Smooth muscle cell of the brain vasculature (primary cell): ENCODE measurements at places on chromosomes 16 and 17.

DNA sequence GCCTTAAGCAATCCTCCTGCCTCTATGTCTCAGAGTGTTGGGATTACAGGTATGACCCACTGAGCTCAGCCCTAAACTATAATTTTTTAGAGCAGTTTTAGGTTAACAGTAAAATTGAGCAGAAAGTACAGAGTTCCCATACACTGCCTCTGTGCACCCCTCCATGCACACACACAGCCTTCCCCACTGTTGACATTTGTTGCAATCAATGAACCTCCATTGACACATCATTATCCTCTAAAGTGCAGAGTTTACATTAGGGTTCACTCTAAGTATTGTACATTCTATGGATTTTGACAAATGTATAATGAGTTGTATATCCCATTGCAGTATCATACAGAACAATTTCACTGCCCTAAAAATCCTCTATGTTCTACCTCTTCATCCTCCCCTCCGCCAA is 35.0 kb downstream of the NGFR start:
- no peak for DNase-seq

DNA sequence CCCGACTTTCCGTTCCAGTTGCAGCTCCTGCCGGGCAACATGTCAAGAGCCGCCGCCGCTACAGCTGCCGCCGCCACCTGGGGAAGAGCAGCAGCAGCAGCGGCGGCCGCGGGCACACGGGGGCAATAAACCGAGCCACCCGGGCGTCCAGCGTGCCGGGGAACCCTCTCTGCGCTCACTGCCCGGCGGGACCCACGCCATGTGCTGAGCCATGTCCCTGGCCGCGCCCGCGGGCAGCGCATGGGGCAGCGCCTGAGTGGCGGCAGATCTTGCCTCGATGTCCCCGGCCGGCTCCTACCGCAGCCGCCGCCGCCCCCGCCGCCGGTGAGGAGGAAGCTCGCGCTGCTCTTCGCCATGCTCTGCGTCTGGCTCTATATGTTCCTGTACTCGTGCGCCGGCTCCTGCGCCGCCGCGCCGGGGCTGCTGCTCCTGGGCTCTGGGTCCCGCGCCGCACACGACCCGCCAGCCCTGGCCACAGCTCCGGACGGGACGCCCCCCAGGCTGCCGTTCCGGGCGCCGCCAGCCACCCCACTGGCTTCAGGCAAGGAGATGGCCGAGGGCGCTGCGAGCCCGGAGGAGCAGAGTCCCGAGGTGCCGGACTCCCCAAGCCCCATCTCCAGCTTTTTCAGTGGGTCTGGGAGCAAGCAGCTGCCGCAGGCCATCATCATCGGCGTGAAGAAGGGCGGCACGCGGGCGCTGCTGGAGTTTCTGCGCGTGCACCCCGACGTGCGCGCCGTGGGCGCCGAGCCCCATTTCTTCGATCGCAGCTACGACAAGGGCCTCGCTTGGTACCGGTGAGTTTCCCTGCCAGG is 604 bp downstream of the HS3ST3B1 start:
- DNase-seq = no peak

- DNase-seq = no peak
These were observed 9.7 kb upstream of the DCAF7 start for GRCh38 chr17:63540590-63540989.

DNA sequence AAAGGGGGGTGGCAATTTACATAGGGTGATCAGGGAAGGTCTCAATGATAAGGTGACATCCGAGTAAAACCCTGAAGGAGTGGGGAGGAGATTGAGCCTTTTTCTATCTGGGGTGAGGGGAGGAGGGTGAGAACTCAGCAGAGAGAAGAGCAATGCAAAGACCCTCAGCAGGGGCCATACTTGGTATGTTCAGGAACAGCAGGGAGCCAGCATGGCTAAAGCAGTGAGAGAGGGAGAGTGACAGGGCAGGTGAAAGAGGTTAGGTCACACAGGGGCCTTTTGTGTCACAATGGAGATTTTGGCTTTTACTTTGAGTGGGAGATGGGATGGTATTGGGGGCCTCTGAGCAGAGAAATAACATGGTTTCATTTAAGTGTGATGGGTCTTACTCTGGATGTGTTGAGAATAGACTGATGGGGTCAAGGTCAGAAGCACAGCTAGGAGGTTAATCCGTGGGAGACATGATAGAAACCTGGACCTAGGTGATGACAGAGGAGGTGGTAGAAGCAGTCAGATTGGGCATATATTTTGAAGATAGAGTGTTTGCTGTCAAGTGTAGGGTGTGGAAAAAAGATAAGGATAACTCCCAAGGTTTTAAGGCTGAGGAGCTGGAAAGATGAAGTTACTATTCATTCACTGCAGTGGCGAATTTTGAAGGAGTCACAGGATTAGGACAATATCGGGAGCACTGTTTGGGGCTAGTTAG is 6.2 kb downstream of the SP2 start:
- DNase-seq = no peak

DNA sequence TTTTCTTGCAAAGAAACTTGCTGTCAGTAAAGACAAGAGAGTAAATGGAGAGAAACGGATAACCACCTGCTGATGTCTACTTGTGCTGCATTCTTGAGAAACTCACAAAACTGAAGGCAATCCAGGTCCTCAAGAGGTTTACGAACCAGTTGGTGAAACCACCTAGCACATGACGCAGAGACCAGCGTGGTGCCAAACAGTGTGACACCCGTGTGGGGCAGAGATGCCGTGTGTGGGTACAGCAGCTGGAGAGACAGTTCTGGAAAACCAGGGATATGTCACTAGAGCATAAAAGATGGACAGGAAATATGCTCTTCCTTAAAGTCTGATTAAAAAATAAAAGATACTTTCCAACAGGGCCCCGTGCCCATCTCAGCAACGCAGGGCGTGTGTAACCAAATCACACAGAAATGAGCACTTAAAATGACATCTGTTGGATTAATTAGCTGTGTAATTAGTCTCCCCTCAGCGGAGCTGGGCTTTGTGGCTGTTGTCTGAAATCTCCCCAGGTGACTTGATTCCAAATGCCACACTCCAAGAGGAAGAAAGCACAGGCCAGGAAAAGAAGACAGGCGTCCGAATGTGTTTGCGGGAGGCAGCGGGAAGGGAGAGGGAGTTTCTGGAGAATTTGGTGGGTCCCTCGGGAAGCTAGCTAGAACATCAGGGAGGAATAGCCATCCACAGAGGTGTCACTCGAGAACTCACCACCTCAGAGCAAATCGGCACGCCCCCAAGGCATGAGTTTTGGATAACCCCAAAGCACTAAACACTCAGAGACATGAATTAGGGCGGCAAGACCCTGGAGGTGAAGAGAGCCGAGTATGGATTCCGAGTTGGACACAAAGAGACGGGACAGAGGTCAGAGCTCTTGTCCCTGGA is 109.8 kb downstream of the ZFHX3 start:
- DNase-seq = no peak

DNA sequence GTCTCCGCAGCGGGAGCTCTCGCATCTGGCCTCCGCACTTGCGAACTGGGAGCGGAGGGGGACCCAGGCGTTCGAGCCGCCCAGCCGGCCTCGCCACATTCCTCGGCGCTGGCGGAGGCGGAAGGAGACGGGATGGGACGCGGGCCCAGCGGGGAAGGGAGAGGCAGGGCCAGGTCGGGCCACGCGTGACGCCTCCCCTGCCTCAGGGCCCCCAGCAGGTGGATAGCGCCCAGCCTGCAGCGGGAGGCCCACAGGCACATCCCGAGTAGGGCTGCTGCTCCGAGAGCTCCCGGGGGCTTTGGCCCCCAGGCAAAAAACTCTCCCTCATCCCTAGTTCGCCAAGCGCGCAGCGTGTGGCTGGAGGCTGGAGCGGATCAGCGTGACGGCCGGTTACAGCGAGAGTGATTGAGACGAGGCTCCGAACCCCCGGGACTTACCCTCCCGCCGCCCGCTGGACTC is 800 bp downstream of the PLEKHH3 start:
- DNase-seq = no peak

GRCh38 chr17:80647746-80648145 is 103.1 kb downstream of the RPTOR start:
- no peak for DNase-seq

GRCh38 chr17:55160501-55160900 is 104.3 kb upstream of the HLF start:
- DNase-seq = no peak

DNA sequence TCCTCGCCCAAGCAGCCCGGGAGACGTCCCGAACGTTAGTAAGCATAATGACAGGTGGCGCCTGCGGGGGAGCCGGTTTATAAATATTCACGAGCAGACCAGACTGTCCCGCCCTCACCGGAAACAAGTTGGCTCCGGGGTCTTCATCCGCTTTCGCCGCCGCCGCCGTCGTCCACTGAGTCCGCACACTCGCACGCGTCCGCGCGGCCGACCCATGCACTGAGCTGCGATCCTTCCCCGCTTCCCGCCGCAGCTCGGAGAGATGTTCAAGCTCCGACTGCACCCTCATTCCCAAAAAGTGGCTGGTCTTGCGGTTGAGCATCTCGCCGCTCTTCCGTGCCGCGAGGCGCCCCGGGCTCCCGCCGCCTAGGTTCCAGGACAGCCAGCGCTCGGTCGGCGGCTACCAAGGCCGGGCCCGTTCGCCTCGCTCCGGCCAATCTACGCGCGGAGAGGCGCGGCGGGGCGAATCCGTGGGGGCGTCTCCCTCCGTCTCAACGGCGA is 385 bp downstream of the CFAP119 start:
- no peak for DNase-seq

- no peak for DNase-seq
These were observed 47.9 kb downstream of the COPRS start for GRCh38 chr17:31811101-31811500.

- DNase-seq = no peak
These were observed 6.6 kb downstream of the UBALD1 start for GRCh38 chr16:4607841-4608703.

- no peak for DNase-seq
These were observed 7.2 kb downstream of the ADAM11 start for GRCh38 chr17:44765965-44766364.

GRCh38 chr17:20613905-20614304 is 34.4 kb downstream of the CDRT15L2 start:
- DNase-seq = no peak

- no peak for DNase-seq
These were observed at the start of gene MED13 for GRCh38 chr17:62064791-62065563. Gene MED13 (minus strand): TSS chr17:62065278. CDS start chr17:62065205, 73 bp downstream.

- no peak for DNase-seq
These were observed 121.5 kb downstream of the CDK5R1 start for GRCh38 chr17:32608267-32608666.

- DNase-seq = peak; percentile 46
These were observed at the start of the genes CTU2 and RNF166 for GRCh38 chr16:88706229-88706964. Gene CTU2 (plus strand): TSS chr16:88706503. CDS start chr16:88706531, 28 bp downstream. Gene RNF166 (minus strand): TSS chr16:88706408. CDS start chr16:88706325, 83 bp downstream.

GRCh38 chr17:68460715-68461114 is 3.4 kb upstream of the WIPI1 start:
- DNase-seq = no peak

DNA sequence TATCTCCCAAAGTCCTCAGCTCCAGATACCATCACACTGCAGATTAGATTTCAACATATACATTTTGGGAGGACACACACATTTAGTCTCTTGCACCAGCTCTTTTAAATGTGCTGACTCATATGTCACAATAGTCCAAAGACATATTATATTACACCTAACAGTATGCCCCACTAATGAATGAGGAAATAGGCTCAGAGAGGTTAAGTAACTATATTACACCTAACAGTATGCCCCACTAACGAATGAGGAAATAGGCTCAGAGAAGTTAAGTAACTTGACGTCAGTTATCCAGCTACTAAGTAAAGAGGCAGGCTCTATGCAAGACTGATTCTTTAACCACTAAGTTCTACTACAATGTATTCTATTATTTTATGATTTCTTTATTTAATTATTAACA is 9.7 kb downstream of the IRX6 start:
- no peak for DNase-seq

DNA sequence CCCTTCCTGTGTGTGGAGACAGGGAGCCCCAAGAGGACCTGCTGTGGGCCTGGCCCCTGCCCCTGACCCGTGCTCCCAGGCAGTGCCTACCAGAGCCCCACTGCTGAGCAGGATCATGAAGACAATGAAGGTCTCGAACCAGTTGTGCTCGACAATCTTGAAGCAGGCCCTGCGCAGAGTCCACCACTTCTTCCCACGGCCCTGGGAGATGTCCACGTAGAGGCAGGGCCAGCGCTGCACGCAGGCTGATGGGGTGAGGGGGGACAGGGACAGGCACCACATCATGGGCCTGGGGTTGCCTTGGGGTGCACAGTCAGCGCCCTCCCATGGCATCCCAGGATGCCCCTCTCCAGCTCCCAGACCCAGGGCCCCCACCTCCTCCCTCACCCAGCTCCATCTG is 16.4 kb upstream of the CD79B start:
- DNase-seq = no peak

GRCh38 chr17:19610879-19611278 is 37.7 kb upstream of the ALDH3A2 start:
- DNase-seq = no peak

GRCh38 chr16:67013233-67013822 is 15.6 kb upstream of the CBFB start:
- no peak for DNase-seq

DNA sequence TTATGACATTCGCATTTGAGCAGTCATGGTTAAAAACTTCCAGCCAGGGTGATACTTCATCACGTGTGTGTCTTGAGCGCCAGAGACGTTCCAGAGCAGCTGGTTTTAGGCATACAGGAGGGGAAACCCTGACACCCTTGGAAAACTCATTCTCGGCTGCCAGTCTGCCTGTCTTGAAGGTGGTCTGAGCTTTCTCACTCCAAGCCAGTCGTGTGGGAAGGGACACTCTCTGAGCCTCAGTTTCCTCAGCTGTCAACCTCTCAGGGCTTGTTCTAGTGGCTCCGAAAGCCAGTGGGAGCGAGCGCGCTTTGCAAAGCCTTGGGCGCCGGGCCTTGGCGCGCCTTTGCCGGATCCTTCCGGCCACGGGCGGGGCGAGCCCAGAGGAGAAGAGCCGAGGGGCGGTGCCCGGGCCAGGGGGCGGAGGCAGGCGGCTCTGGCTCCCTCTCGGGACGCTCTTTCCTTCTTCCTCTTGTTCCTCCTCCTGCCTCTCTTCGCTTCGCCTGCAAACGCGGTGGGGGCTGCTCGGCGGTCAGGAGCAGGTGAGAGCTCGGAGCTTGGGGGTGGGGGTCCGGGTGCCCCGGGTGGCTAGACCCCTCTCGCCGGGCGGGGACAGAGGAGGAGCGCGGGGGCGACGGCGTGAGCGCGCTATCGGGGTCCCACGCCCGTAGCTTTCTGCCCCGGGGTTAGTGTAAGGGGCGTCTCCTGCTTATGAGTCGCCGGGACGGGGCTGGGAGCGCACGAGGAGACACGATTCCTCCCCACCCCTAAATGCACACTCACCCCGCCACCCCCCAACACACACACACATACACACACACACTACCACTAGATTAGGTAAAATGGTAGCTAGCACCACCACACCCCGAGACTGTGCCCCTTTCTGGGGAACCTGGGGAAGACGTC is at the start of gene LDAF1:
LDAF1 (plus strand) TSS at position 467 of the 903 bp plus-strand sequence. CDS start 2,509 bp downstream, outside the sequence.
- DNase-seq = no peak

GRCh38 chr16:79272141-79272577 is 328.4 kb downstream of the MAF start:
- DNase-seq = no peak
